Activated CD4-positive, alpha-beta T cell treated with anti-CD3 and anti-CD28 coated beads for 48 hours (primary cell): ENCODE measurements at places on chromosomes 4 and X.

GRCh38 chr4:78347527-78347926, 204.0 kb upstream of the ANXA3 start:
- DNase-seq, result no peak

GRCh38 chr4:158610790-158611189, 60.9 kb downstream of the C4orf46 start:
- DNase-seq, result no peak

- no peak for DNase-seq
Observed at GRCh38 chrX:74104356-74105015, 199.5 kb upstream of the ZCCHC13 start.

DNA sequence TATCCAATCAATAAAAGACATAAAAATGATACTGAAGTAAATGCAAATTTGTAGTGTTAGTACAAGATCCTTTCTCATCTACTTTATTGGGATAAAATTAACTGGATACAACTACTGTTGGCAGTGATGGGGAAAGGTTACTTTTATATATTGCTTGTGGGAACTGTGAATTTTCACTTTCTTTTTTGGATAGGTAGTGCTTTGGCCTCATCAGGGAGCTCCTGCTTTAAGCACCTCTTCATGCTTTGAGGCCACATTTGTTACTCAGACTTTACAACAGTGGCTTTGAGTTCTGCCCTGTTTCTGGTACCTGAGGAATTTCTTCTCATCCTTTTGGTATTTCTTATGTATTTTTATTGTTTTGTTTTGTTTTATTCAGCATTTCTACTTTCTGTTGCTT, 316.8 kb upstream of the ZCCHC13 start:
- DNase-seq, result no peak

DNA sequence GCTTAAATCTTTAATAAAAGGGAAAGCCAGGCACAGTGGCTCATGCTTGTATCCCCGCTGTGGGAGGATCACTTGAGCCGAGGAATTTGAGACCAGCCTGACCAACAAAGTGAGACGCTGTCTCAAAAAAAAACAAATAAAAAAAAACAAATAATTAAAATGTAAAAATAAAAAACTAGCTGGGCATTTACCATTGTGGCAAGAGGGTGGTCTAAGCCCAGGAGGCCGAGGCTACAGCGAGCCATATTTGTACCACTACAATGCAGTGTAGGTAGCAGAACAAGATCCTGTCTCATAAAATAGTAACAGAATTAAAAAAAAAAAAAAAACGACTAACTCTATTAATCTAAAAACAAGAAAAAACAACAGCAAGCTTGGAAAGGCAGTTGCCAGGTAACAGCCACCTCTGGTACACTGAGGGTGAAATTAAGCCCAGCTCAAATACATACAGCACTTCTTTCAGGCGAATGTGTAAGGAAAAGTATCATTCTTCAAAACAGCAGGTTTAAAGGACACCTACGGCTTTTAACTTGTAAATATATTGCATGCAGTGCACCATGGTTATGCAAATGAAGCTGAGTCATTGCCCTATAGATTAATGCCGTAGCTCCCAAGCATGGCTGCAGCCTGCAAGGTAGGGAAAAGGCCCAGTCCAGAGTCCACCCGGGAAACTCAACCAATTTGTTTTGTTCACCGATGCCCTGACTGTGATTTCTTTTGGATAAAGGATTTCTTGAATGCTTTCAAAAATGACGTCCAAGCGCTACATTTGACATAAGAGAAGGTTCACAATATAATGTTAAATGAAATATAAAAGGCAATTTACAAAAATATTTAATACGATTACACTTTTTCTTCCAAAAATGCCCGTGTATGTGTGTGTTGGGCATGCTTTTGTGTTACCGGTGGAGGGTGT, 14.5 kb upstream of the TXLNG start:
- DNase-seq, result peak; percentile 14

DNA sequence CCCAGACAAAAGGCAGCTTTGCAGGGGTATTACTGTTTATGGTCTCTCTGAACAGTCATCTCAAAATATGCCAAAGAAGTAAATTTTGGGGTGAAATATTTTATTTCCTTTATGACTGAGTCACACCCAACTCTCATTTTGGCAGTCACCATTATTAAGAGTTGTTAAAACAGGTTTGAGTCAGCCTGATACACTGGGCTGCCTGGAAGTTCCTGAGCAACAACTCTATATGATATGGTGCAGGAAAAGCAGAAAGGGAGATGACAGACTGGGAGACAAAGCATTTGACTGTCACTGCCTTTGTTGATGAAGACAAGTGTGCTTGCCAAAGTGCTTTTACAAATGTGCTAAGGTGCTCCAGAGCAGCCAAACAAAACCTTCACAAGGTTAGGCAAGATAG, 1263.5 kb downstream of the PCDH7 start:
- DNase-seq, result no peak

GRCh38 chr4:54497947-54498346, 159.8 kb upstream of the KIT start:
- no peak for DNase-seq

GRCh38 chr4:158873795-158874401, 105.1 kb downstream of the FNIP2 start:
- no peak for DNase-seq

GRCh38 chr4:7867701-7868435, 71.8 kb downstream of the AFAP1 start:
- peak; percentile 38 for DNase-seq

DNA sequence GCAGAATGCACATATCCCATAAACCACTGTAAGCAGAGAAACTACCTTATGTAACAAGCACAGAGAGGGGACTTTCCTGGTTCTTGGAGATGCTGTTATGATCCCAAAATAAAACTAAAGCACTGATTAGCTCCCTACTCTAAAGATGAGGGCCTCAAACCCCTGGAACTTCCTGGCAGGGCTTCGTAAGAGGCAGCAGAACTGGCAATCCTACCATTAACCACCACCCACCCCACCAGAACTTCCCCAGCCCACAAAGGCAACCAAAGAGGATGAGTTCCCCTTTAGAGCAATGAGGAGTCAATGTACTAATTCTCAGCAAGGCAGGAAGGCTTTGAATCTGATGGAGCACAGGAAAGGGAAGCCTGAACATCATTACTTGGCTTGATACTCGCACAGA, 436.5 kb upstream of the FRG1 start:
- no peak for DNase-seq

DNA sequence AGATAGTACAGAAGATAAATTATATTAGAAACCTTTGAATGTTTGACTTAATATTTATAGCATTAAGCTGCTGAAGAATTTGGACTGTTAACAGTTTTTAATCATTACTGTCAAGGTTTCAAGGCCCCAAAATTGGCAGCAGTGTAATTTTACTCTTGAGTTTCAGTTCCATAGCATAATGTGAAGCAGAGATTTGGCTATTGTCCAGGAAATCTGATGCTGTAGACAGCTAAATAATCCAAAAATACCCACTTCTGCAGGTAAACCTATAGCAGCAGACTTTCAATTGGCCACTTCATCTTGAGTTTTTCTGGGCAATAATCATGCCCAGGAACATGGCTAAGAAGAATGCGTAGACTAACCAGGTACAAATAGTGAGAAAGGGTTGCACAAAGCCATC, 85.0 kb downstream of the RCHY1 start:
- DNase-seq, result no peak

GRCh38 chr4:2058264-2059045, 672 bp upstream of the NAT8L start:
- DNase-seq, result no peak

- DNase-seq, result no peak
Observed at GRCh38 chrX:131405497-131405896, 116.4 kb upstream of the IGSF1 start.

DNA sequence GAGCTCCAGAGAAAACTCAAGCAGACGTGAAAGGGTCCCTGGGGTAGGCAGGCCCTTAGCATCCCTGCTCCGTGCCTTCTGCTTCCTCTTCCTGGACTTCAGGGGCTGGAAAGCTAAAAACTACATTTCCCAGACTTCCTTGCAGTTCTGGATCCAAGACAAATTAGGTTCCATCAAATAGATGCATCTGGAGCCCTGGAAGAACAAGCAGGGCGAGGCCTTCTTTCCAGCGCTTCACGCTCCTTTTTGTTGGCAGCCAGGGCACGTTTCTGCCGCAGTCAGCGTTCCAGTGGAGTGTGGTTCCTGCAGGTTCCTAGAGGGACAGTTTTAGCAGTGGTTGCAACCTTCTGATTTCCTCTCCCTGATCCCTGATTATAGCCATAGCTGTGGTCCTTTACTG, 53.6 kb upstream of the MSX1 start:
- DNase-seq, result no peak

DNA sequence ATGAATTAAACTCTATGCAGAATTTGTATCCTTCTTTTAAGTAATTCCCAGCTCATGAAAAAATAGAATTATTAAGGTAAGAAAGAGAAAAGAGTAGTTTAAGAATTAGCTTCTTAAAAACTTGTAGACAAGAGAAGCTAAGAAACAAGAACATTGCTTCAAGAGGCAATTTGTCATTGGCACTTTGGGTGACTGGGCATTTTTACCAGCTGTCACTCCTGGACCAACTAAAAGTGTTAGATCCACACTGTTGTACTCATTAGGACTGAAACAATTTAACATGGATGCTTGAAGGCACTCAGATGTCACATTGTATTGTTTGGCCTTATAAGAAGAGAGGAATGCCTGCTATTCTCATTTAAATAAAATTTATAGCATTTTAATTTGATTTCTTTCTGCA, 7.4 kb downstream of the COL25A1 start:
- DNase-seq, result no peak

- DNase-seq, result no peak
Observed at GRCh38 chr4:7157666-7158065, 34.7 kb upstream of the SORCS2 start.

DNA sequence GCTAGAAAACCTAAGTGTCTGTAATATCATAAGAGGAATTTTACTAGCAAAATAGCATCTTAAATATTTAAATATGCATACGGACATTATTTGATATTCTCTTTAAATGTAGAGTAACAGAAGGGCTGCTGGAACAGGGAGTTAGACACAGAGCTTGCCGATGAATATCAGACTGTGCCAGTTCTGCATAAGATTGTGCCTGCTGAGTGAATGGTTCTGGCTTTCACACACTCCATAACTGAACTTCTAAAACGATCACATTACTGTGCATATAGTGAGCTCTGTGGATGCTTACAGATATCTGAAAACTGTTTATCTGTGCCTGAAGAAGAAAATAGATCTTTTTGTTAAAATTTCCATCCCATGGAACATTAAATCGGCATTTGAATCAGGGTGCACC, 867.4 kb upstream of the PCDH10 start:
- no peak for DNase-seq

DNA sequence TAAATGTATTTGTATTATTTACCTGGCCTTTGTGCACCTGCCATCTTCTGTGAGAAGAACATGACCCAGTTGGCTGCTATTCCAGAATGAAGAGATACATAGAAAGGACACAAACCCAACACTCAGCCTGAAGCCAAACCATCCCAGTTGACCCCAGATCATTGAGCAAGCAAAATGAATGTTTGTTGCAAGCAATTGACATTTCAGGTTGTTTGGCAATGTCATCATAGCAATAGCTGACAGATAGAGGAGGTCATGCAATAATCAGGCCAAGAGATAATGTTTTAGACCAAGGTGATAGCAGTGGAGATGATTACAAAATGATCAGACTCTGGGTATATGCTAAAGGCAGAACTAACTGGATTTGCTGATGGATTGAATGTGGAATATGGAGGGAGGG, 71.2 kb upstream of the TMEM164 start:
- DNase-seq, result no peak

DNA sequence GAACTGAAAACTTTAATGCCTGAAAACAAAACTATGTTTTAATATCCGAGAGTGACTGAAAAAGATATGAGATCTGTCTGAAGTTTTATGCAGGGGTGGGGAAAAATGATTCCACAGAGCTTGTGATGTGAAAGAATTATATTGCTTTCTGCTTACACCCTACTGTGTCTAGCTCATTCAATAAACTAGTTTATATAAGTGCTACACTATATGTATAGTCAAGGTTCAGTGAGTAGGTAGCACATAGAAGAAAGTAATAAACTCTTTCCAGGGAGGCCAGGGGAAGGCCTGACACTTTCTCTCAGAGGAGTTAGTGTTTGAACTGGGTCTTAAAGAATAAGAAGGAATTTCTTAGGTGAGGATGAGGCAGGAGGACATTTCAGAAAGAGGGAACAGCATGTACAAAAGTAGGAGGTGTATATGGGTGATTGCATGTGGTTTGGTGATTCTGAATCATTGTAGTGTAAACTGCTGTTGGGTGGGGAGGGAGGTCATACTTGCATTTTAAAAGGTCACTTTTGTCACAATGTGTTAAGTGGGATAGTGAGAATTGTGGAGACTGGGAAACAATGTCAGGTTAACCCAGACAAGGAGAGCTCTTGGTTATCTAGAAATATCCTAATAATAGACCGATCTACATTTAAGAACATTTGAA, 25.1 kb upstream of the TEX13D start:
- no peak for DNase-seq

DNA sequence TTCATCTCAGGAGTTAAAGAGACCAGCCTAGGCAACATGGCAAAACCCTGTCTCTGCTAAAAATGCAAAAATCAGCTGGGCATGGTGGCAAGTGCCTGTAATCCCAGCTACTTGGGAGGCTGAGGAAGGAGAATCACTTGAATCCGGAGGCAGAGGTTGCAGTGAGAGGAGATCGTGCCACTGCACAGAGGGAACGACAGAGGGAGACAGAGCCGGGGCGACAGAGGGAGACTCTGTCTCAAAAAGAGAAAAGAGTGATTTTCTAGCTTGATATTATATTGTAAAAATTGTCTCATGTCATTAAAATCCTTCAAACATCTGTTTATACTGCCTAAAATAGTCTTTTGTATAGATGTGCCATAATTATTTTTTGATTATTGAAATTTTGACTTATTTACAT, 225.4 kb upstream of the AGA start:
- no peak for DNase-seq

DNA sequence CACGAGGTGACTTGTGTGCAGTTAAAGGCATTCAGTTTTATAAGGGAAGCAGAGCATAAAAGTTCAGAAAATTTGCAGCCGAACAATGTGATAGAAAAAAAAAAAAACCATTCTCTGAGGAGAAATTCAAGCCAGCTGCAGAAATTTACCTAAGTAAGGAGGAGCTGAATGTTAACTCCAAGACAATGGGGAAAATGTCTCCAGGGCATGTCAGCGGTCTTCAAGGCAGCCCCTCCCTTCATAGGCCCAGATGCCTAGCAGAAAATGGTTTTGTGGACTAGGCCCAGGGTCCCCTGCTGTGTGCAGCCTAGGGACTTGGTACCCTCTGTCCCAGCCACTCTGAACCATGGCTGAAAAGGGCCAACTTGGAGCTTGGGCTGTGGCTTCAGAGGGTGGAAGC, 1764.0 kb downstream of the C4orf33 start:
- DNase-seq, result no peak

GRCh38 chr4:7170012-7170411, 22.3 kb upstream of the SORCS2 start:
- DNase-seq, result no peak

- DNase-seq, result no peak
Observed at GRCh38 chr4:181213551-181213950, 1029.7 kb upstream of the TENM3 start.
